Bone marrow (tissue), 2 donors: ENCODE measurements at places on chromosomes 3 and 15.

GRCh38 chr15:69093127-69093526, 67.3 kb upstream of the GLCE start:
- no peak for DNase-seq

GRCh38 chr15:32747921-32748342, 30.1 kb downstream of the GREM1 start:
- DNase-seq, result no peak

- DNase-seq, result no peak
These were observed at the start of gene FURIN for GRCh38 chr15:90868261-90868689. Gene FURIN (plus strand): TSS chr15:90868588. CDS start chr15:90875741, 7,153 bp downstream.

- DNase-seq, result no peak
These were observed 389.1 kb upstream of the RARB start for GRCh38 chr3:25038922-25039321.

GRCh38 chr15:33074942-33075341, 119.6 kb downstream of the FMN1 start:
- no peak for DNase-seq

DNA sequence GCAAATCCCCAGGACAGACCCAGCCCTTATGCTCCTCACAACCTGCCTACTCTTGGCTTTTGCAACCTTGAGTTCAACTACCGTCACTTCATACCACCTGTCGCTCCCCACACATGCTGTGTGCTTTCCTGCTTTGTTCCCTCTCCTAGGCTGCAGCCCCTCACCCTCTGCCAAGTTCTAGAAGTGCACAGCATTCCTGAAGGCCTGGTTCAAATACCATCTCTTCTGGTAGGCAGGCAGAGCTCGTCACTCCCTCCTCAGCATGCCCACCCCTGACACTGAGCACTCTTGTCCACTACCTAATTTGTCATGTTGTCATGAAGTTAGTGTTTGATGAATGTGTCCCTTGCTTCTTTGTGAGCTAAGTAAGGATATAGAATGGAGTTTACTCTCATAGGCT, 129.6 kb downstream of the SEMA6D start:
- DNase-seq, result no peak
